ENCODE measurements at places on chromosomes 7 and 10.

- no peak for DNase-seq
These were observed 59.6 kb downstream of the ADRB1 start for GRCh38 chr10:114103284-114103683.

DNA sequence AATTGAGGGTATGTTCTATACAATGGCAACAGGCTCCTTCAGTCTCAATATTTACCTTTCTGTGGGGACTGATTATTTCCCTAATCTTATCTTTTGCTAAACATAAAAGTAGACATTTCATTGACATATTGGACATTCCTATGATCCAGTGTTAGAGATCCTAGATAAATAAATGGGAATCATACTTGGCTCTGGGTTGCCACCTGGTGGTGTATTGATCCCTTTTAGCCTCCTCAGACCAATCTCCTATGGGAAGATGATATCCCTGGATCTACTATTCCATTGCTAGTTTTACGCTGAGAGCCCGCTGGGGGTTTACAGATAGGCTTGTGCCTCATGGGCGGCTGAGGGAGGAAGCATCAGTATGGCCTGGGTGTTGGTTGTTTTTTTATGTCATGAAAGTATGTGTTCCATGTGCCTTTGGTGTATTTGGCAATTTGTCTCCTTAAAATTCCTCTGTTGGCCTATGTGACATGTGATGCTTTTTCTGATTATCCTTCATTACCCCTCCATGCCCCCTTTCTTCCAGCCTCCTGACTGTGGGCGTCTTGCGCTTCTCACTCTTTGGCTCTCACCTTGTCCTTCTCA, 18.8 kb downstream of the CELF2 start:
- DNase-seq = no peak

- DNase-seq = no peak
These were observed 3.2 kb downstream of the MMS19 start for GRCh38 chr10:97494863-97495506.

- DNase-seq = no peak
These were observed 18.8 kb downstream of the UNC5B start for GRCh38 chr10:71231206-71231605.

- no peak for DNase-seq
These were observed 330.1 kb downstream of the PAXIP1 start for GRCh38 chr7:154672659-154673415.

GRCh38 chr10:116877391-116877790, 28.1 kb downstream of the ENO4 start:
- DNase-seq = no peak

DNA sequence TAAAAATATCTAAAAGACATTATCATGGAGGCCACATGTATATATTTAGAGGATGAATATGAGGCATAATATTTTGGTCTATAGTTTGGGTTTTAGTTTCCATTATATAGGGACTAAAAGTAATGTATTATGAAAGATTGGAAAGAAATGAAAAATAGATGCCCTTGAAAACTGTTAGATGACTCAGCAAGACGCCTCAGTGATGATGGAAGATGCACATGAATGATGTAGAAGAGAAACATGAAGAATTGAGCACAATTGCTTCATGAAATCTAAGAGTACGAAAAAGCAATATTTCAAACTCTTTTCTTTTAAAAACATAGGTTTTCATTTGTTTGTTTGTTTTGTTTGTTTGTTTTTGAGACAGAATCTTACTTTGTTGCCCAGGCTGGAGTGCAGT, 89.8 kb downstream of the ARL4A start:
- DNase-seq = no peak

GRCh38 chr7:103343758-103344452, 662 bp downstream of the DNAJC2 start:
- peak; percentile 19 for DNase-seq

DNA sequence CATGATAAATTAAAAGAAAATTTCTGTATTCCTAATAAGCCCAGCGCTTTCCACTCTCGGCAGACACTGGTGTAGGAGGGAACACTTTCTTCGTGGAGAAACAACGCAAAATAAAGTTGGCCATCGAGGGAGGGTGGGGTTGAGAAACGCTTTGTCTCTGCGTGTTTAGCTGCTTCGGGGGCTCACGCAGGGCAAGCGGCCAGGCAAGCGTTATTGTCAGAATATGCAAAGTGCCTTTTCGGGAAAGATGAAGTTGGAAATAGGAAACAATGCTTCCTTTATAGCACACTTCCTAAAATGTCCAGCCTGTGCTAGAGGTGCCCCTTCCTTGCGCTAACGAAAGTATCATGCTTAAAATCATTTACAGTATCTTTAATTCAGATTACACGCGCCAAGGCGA, 1.9 kb upstream of the EBF3 start:
- no peak for DNase-seq

- DNase-seq = no peak
These were observed 89.3 kb downstream of the GRK5 start for GRCh38 chr10:119296703-119297102.
